Stimulated activated CD4-positive, alpha-beta T cell treated with anti-CD3 and anti-CD28 coated beads, Interleukin-15, amount 100 ng/mL, for 1 hour (primary cell): ENCODE measurements at places on chromosomes 5 and 9.

DNA sequence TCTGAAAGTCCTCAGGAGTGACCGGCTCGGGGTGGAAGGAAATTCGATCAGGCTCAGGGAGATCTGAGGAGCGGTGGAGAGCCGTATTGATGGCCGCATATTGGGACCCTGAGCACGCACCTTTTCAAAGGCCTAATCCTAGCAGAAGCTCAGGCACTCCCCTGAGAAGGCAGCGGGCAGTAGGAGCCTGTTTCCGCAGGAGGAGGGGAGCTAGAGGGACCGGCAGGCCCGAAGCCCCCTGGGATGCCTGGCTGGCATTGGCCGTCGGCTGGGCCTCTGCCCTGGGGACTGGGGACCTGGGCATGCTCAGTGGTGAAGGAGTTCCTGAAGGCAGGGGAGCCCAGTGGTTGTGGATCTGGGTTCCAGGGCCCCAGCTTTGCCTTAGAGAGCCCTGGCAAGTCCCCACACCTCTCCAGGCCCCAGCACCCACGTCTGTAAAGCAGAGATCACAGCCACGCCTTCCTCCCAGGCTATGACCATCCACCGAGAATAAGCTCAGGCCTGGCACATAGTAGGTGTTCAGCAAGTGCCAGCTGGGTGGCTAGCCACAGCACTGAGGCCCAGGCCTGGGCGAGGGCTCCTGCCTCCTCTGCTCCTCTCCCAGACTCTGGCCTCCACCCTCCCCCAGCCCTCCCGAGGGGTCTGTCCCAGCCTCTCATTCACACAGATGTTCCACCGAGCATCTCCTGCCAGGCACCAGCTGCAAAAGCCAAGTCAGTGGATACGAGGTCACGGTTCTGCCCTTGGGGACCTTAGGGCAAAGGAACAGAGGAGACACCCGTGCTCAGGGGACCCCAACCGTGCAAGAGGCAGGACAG, 17.2 kb upstream of the QRFP start:
- DNase-seq = no peak

DNA sequence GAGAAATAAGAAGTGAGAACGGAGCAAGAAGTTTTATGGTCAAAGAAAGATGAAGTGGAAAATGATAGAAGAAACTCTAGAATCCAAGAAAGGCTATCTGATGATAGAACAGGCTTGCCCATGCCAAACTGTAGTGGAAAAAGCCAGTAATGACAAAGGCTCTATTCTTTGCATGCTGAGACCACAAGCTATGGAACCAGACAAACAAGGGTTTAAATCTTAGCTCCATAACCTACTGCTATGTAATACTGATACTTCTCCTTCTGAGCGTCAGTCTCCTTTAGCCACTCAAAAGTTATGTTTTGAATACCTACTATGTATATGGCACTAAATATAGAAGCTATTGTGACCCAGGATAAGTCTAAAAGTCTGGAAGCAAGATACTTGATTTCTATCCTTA, 51.2 kb upstream of the TRIM32 start:
- DNase-seq = no peak

- DNase-seq = no peak
Observed at GRCh38 chr5:7676455-7676854, 174.5 kb downstream of the CFAP90 start.

DNA sequence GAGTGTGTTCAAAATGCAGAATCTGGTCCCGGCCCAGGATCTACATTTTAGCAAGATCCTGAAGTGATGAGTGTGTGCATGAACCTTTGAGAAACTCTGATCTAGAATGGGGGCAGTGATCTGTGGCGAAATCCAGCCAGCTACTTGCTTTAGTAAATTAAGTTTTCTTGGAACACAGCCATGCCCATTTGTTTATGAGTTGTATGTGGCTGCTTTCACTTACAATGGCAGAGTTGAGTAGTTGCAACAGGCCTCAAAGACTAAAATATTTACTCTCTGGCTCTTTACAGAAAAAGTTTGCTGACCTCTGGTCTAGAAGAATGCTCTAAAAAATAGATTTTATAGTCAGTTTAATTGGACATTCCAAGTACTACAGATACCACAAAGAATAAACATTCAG, 588.3 kb downstream of the BNC2 start:
- no peak for DNase-seq

DNA sequence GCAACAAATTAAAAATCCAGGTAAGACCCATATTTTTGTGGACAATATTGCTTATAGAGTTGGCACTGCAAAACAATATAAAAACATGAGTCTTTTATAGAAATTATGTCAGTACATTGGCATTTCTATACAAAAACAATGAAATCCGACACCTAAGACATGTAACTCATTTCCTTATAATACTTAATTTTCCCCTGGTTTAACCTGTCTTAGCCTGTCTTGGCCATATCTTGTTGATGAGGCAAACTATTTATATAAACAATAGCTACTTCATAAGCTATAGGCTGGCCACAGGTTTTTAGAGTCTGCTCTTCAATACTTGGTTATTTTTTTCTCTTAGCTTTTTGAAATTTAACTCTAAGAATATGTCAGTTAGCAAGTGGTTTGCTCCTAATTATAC, 44.7 kb upstream of the IZUMO3 start:
- DNase-seq = no peak

DNA sequence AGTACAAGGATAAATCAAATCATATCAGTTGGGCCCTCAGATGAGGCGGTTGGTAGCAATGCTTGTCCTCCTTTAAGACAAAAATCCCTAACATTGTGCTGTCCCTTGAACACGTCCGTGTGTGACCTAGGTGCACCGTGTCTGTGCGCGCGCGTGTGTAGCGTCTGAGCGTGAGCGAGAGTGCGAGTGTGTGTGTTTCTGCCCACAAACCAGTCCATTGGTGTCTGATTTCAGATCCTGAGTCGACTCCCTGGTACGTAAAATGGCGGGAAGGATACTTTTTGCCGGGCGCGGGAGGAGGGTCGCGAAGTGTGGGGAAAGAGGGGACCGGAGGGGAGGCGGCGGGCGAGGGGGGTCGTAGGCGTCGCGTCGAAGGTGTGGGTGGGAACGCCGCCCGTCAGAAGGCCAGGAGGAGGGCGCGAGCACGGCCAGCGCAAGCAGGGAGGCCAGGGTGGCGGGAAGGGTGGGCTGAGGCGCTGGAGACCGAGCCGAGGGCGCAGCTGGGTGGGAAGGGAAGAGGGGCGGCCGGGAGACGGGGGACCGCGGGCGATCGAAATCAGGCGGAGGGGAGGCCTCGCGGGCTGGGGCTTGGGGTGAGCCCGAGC, 8.9 kb downstream of the OTP start:
- DNase-seq = no peak

DNA sequence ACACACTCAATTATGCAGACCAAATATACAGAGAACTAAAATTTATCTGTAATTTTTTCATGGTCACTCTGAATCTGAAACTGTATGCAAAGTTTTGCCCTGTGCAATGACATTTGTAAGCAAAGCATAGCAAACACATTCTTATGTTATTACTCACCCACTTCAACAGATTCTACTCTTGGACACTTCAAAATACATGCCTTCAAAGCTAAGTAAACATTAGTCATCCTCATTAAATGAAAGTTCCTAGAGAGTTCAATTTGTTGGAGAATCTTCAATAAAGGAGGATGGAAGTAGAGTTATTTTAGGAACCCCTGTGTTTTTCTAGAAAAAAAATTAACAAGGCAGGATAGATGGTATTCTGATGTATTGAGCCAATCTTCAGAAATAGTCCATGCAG, 639.7 kb upstream of the C9orf72 start:
- no peak for DNase-seq

GRCh38 chr5:145465474-145466263, 369.5 kb downstream of the PRELID2 start:
- DNase-seq = no peak

DNA sequence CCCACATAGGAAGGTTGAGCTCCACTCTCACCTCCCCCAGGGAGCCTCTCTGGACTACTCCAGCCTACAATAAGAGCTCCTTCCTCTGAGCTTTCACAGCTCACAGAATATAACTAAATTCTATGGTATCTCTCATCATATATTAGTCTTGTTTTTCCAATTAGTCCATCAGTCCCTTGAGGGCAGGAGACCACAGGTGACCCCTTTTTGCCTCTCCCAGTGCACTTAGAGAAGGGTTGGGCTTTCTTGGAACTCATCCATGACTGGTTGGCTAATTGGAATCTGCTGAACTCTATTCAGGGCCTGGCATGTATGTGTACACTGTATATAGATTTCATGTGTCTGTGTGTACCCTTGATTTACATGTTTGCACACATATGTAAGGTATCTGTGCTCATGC, 50.4 kb upstream of the ARAP3 start:
- DNase-seq = no peak

DNA sequence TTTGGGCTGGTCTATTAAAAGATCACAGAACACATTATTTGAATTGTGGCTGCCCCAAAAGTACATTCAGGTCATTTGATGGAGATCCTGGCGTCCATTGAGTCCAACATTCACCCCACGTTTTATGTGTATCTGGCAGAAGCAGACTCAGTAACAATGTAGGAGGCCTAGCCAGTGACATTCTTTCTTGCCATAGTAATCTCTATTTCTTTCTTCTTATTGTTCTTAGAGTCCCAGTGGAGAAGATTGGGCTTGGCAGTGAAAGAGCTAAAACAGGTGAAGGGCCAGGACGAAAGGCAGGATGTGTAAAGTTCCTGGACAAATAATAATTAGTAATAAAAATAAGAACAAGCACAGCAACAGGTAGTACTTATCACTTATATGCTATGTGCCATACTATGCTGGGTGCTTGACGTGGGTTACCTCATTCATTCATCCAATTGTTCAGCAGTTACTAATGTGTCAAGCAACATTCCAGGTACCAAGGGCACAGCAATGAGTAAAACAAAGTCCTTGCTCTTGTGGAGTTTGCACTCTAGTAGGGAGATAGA, 12.6 kb upstream of the ANKH start:
- DNase-seq = no peak

DNA sequence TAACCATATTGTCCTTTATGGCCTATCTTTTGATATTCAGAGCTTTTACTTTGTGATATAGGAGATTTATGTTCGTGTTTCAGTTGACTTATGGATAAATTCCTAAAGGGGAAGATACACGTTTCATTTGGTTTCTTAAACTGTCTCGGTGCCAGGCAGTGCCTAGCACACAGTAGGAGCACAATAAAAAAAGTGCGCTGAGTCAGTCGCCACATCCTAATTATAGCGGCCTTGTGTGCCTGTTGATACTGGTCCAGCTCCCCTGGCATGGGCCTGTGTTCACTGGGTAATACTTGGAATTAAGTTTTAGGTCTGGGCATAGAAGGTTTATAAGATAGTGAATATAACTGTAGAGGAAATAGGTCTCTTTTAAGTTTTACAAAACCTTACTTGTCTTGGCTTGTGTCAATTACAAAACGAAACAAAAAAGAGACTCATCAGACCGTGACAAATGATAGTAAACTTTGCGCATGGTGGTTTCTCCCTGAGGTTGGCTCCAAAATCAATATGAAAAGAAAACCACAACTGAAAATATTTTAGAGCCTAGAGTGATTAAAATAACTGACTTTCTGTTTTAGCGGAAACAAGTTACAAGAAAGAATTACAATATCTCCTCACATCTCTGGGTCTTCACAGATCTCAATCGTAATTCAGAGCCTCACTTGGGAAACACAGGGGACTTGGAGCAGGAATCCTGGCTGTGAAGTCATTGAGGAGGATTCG, 84.8 kb downstream of the MVB12B start:
- no peak for DNase-seq

GRCh38 chr5:149045089-149045460, 17.8 kb downstream of the SH3TC2 start:
- no peak for DNase-seq

- DNase-seq = no peak
Observed at GRCh38 chr5:1997640-1998347, 115.1 kb upstream of the IRX4 start.

GRCh38 chr9:9846557-9846956, 766.2 kb downstream of the PTPRD start:
- no peak for DNase-seq
